ENCODE measurements at places on chromosomes 12 and 14.

DNA sequence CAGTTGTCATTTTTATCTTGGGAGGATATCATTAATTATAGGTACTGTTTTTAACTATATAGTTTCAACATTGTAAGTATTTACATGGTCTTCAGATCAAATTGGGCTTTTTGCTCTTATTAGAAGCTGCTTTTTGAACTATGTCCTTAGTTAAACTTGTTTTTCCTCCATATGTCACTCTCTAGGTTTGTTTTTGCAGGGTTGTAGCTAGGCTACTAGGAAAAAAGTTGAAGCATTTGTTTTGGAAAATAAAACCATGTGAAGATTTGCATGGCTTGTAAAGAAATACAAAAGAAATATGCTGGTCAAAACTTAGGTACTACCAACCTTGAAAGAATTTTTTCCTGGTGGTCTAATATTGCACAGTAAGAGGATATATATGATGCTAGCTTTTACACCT lies 3.4 kb downstream of the ARID2 start:
- peaks cover 7% of the 10 kb centered on the region for H3K4me1 ChIP-seq
- no peak overlapping the region for H3K27ac ChIP-seq
- no peak for DNase-seq

GRCh38 chr12:42511656-42512055 lies 77.9 kb downstream of the PRICKLE1 start:
- H3K36me3 ChIP-seq, result no peaks in the 10 kb centered on the region
- H3K27me3 ChIP-seq, result no peaks in the 10 kb centered on the region
- H3K4me3 ChIP-seq, result no peak overlapping the region
- H3K27ac ChIP-seq, result no peak overlapping the region
- H3K4me1 ChIP-seq, result no peaks in the 10 kb centered on the region

- H3K27ac ChIP-seq, result no peak overlapping the region
- no peak overlapping the region for H3K4me3 ChIP-seq
- H3K4me1 ChIP-seq, result peaks cover 13% of the 10 kb centered on the region
- H3K36me3 ChIP-seq, result no peaks in the 10 kb centered on the region
- DNase-seq, result no peak
Observed at GRCh38 chr14:75375983-75376382, 51.8 kb upstream of the JDP2 start.

GRCh38 chr12:120972870-120973543 lies 5.3 kb upstream of the HNF1A start:
- no peaks in the 10 kb centered on the region for H3K36me3 ChIP-seq
- H3K27ac ChIP-seq, result no peak overlapping the region
- H3K27me3 ChIP-seq, result no peaks in the 10 kb centered on the region
- no peak for DNase-seq
- H3K4me1 ChIP-seq, result peaks cover 3% of the 10 kb centered on the region
- H3K4me3 ChIP-seq, result no peak overlapping the region

- H3K27me3 ChIP-seq, result no peaks in the 10 kb centered on the region
- no peak overlapping the region for H3K4me3 ChIP-seq
- peak; percentile 70 for DNase-seq
Observed at GRCh38 chr12:96239711-96240635, 45.8 kb downstream of the ELK3 start.

- peaks cover 92% of the 10 kb centered on the region for H3K36me3 ChIP-seq
- H3K4me1 ChIP-seq, result no peaks in the 10 kb centered on the region
- no peak overlapping the region for H3K27ac ChIP-seq
- no peaks in the 10 kb centered on the region for H3K27me3 ChIP-seq
Observed at GRCh38 chr12:112031472-112031871, 18.2 kb downstream of the ERP29 start.

GRCh38 chr14:36859119-36859518 lies 197.5 kb downstream of the PAX9 start:
- no peak overlapping the region for H3K27ac ChIP-seq
- H3K27me3 ChIP-seq, result peaks cover 5% of the 10 kb centered on the region
- H3K36me3 ChIP-seq, result no peaks in the 10 kb centered on the region

DNA sequence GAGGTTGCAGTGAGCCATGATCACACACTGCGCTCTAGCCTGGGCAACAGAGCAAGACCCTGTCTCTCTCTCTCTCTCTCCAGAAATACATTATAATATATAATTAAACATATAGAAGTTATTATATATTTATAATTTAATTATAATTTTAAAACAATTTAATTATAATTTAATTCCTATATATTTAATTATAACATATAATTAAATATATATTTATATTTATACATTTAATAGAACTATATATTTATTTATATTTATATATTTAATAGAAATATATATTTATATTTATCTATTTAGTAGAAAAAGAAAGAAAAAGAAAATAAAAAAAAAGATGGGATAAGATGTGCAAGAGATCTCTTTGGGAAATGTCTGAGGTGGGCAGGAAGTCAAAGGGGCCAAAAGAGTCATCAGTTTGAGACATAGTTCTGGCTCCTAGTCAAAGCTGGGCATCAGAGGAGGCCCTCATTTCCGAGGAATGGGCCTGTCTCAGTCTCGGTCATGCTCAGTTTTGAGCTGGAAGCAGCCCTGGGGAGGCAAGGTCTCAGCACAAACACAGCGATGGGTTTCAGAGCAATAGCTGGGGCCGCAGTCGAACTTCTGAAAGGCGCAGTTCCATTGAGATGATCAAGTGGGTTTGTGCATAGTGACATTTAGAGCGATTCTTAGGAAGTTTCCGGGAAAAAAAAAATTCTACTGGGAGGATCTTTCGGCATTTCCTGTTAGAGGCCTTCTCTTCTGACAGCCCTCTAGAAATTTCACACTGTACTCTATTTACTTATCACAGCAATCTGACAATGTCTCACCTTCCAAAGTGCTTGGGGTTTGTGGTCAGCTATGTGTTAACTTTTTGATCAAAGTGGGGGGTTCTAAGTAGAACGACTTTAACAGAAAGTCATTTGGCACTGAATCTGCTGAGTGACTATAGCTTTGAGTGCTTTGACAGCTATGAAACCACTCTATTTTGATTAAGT lies 58.7 kb upstream of the GZMB start:
- H3K4me3 ChIP-seq, result no peak overlapping the region
- no peaks in the 10 kb centered on the region for H3K36me3 ChIP-seq
- DNase-seq, result no peak
- peak overlapping the region; percentile 19 for H3K27ac ChIP-seq
- peaks cover 5% of the 10 kb centered on the region for H3K27me3 ChIP-seq

DNA sequence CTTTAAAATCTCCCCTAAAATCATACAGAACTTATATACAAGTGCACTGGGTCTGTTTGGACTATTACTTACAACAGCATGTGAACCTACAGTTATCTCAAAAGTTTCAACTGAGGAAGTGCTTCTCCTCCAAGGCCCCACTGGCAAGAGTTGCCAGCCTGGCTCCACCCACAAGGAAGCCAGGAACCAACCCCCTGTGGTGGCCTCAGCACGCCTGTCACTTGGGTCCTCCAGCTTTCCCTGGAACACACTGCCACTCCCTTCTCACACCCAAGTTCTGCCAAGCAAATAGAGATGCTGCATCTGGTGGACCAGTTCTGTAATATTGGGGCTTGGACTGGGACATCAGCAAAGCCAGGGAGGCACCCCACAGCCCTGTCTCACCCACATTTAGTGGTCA lies 115.4 kb downstream of the GCH1 start:
- peak overlapping the region; percentile 92 for H3K27ac ChIP-seq
- peak; percentile 46 for DNase-seq
- H3K4me1 ChIP-seq, result peaks cover 41% of the 10 kb centered on the region
- no peaks in the 10 kb centered on the region for H3K27me3 ChIP-seq
- no peak overlapping the region for H3K4me3 ChIP-seq

GRCh38 chr12:131076296-131076695 lies 122.6 kb downstream of the ADGRD1 start:
- no peaks in the 10 kb centered on the region for H3K27me3 ChIP-seq
- H3K36me3 ChIP-seq, result no peaks in the 10 kb centered on the region
- DNase-seq, result no peak
- H3K4me1 ChIP-seq, result peaks cover 6% of the 10 kb centered on the region
- no peak overlapping the region for H3K27ac ChIP-seq
- H3K4me3 ChIP-seq, result no peak overlapping the region

- no peaks in the 10 kb centered on the region for H3K36me3 ChIP-seq
- H3K27ac ChIP-seq, result no peak overlapping the region
- H3K4me1 ChIP-seq, result peaks cover 30% of the 10 kb centered on the region
Observed at GRCh38 chr14:100106250-100107112, 41.3 kb downstream of the EVL start.

DNA sequence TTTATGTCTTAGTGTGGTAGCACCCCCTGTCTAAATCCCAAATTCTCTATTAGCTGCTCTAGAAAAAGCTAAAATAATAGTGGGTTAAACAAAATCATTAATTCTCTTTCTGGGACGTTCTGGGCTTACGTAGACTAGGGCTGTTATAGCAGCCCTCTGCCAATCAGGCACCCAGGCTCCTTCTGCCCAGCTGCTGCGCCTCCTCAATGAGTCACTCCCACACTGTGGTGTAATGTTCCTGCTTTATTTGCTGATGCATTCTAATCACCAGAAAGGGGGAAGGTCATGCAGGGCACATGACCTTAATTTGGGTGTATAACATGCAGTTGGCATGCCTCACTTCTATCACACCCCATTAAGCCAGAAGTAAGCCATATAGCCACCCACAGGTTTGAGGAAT lies 294.5 kb downstream of the GALC start:
- DNase-seq, result no peak
- H3K36me3 ChIP-seq, result no peaks in the 10 kb centered on the region
- H3K4me1 ChIP-seq, result no peaks in the 10 kb centered on the region
- H3K27me3 ChIP-seq, result no peaks in the 10 kb centered on the region

- H3K36me3 ChIP-seq, result no peaks in the 10 kb centered on the region
- H3K27ac ChIP-seq, result no peak overlapping the region
- no peak for DNase-seq
- no peak overlapping the region for H3K4me3 ChIP-seq
Observed at GRCh38 chr14:79587875-79588274, 623.4 kb downstream of the DIO2 start.

DNA sequence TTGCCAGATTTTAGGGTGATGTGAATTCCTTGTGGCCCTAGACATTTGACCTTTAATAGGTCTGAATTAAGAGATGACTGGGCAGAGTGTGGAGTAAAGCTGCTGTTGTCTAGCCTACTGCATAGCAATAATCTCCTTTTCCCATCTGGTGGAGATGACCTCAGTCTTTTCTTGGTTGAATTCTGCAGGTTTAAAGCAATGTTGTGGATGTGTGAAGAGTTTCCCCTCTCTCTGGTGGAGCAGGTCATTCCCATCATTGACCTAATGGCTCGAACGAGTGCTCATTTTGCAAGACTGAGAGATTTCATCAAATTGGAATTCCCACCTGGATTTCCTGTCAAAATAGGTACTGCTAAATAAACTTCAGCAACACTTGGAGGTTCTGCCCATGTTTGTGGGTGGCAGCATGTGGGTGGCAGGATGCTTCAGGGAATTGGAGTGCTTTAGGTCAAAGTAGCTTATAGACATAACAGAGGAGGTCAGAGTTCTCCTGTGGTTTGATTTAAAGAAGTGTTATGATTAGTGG lies 19.0 kb downstream of the C12orf76 start:
- DNase-seq, result no peak
- H3K27me3 ChIP-seq, result no peaks in the 10 kb centered on the region
- H3K27ac ChIP-seq, result no peak overlapping the region
- peaks cover 7% of the 10 kb centered on the region for H3K4me1 ChIP-seq
- H3K36me3 ChIP-seq, result no peaks in the 10 kb centered on the region
- no peak overlapping the region for H3K4me3 ChIP-seq

DNA sequence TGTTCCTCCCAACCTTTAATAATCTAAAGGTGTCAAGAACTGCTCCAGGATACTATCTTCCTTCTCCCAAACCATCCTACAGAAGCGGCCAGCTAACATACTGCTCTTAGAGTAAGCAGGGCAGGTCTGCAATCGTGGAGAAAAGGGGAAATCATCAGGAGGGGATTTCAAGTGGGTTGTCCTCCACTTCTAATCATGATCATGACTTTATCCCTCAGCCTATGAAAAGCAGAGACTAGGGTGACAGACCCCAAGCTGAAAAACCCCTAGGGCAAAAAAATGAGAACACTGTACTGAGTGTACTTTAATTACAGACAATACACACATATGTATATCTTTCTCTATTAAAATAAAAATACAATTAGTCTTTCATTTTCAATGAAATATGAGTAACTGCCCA lies 13.9 kb downstream of the DUSP16 start:
- H3K27ac ChIP-seq, result no peak overlapping the region
- peaks cover 18% of the 10 kb centered on the region for H3K36me3 ChIP-seq
- DNase-seq, result no peak
- H3K27me3 ChIP-seq, result no peaks in the 10 kb centered on the region
- H3K4me3 ChIP-seq, result no peak overlapping the region
- no peaks in the 10 kb centered on the region for H3K4me1 ChIP-seq

GRCh38 chr12:98280152-98280551 lies 235.2 kb upstream of the TMPO start:
- H3K4me1 ChIP-seq, result no peaks in the 10 kb centered on the region
- H3K4me3 ChIP-seq, result no peak overlapping the region
- no peak overlapping the region for H3K27ac ChIP-seq
- no peaks in the 10 kb centered on the region for H3K36me3 ChIP-seq

DNA sequence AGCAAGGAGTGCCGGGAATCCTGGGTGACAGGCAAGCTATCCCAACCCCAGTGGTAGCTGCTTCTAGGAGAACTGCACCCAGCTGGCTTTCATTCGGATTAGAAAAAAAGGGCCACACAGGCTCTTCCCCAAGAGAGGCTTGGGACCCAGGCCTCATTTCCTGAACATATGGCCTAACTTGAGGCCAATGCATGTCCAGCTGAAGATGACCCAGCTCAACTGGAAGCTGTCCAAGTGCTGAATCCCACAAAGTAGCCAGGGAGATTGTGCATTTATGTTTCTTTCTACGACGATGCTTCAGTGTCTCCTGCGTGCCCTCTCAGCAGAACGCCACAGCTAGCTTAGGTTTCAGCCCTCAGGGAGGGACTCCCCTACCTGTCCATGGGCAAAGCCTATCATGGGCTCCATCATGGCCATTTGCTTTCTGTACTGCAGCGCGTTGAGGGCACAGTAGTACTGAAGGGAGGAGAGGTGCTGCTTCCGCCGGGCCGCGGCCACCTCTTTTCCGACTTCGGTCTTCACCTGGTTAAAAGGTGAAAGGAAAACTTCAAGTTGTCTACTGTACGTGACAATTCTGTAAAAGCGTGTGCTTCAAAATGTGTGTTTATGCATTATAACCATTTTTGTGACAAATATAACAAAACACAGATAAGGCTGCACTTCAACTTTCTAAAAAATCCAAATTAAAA lies 29.1 kb downstream of the APPL2 start:
- no peaks in the 10 kb centered on the region for H3K4me1 ChIP-seq
- H3K27me3 ChIP-seq, result no peaks in the 10 kb centered on the region
- H3K36me3 ChIP-seq, result no peaks in the 10 kb centered on the region
- no peak for DNase-seq
- H3K27ac ChIP-seq, result no peak overlapping the region

DNA sequence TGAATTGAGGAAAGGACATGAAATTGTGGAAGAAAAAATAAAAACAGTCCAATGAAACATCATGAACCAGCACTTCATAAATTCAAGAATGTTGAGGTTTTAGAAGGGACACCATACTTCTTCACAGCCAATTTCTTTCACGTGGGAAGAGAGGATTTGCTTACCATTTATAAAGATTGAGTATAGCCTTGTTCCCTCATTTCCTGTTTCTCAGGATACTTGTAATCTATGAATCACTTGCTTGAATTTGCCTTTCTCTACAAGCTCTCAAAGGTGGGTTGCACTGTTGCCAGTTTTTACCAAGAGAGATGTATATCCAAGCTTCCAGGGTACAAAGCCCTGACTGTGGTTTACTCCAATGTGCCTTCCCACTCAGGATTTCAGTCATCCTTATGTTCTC lies 116.1 kb downstream of the DUSP6 start:
- H3K27ac ChIP-seq, result no peak overlapping the region
- no peak overlapping the region for H3K4me3 ChIP-seq
- DNase-seq, result no peak

All from heart right ventricle (tissue), 16 donors.